ENCODE measurements at places on chromosomes 16 and 17.

GRCh38 chr17:80892900-80893603 is 98.6 kb upstream of the CHMP6 start:
- no peak for DNase-seq

DNA sequence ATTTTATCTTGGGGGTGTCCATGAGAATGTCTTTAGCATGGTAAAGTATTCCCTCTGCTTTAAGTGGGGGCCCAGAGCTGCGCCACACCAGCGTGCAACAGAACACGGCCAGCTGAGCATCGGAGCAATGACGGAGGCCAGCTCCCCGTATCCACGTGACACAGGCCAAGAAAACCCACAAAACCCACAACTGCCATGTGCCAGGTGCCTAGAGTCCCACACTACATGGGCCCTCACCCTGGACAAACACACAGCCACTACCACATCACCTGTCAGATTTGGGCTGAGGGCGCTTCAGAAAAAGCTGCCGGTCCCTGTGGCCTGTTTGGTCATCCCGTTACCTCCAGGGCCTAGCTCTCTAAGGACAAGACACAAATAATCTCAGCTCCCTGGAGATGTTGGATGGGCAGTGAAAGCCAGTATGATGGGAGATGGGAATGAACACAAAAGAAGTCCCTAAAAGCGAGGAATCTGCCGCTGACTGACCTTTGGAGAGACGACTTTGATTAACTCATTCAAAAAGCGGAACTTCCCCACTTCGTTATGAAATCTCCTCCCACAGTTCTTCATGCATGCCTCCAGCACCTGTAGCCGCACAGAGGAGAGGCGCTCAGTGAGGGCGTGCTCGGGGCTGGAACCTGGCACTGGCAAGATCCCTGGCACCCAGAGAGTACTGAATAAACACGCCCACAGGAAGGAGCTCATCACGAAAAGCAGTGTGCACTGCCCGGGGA is 17.1 kb downstream of the GGA3 start:
- DNase-seq: peak; percentile 37

GRCh38 chr16:81994485-81994884 is 16.8 kb downstream of the SDR42E1 start:
- no peak for DNase-seq

GRCh38 chr16:27817038-27817437 is 246.5 kb downstream of the GSG1L start:
- DNase-seq: no peak

DNA sequence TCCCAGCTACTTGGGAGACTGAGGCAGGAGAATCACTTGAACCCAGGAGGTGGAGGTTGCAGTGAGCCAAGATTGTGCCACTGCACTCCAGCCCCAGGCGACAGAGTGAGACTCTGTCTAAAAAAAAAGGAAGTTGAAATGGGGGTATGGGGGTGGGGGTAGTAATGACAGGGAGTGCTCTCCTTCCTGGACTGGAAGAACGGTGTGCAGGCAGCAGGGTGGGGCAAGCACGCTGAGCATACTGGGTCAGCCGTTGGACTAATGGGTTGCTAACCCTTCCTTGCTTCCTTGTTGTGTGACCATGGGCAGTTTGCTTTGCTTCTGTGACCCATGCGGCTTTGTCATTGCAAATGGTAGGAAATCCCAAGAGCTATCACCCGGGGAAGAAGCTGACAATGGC is 16.5 kb downstream of the KATNIP start:
- DNase-seq: no peak

DNA sequence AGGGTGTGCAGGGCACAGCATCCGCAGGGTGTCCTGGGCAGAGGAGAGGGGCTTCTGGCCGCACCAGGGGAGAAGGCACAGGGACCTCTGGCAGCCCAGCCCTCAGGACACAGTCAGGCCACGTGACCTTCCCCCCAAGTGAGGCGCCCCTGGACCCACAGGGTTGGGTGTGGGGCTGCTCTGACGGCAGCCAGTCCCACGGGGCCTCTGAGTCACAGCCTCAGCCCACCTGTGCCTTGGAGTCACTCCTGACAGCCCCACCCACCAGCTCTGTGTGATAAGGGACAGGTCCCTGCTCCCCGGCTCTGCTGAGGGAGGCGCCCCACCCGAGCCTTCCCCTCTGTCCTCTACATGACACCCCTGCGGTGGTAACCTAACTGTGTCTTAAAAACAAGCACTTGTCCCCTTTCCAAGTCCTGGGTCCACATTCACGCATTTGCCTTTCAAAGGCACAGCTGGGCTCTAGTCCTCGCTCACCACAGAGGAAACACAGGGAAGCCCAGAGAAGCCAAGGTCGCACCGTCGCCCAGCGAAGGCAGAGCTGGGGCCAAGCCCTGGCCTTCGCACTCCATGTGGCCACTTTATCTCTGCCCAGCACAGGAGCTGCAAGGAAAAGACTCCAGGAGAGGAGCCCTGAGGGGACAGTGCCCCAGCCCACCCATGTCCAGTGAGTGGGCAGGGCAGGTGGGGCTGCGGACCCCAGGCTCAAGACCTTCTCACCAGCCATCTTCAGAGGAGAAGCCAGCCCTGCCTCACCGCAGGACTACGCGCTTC is 5.1 kb upstream of the NPTX1 start:
- DNase-seq: no peak

DNA sequence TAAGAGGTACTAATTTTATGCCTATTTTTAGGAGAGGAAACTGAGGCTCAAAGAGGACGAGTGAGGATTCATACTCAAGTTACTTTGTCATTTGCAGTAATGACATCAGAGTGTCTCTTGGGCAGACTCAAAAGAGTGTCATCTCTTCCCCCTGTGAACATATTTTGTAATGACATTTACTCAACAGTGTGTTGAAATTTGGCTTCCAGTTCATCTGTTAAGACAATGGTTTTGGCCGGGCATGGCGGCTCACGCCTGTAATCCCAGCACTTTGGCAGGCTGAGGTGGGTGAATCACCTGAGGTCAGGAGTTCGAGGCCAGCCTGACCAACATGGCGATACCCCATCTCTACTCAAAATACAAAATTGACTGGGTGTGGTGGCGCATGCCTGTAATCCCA is 28.9 kb downstream of the WFDC1 start:
- DNase-seq: no peak

DNA sequence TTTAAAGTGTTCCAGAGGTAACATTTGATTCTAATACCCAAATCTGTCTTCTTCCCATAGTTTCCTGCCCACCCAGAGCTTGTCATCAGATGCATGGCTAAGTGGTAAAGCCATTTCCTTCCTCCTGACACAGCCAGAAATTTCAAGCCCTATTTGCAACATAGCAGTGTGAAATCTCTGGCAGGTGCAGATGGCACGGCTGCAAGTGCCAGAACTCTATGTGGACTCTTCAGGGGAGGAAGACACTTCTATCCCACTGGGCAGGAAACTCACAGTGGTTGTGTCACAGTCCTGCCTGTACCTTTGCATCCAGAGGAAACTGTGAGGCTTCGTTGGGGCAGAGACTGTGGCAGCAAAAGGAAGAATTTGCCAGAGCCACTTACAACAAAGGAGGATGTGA is 13.2 kb downstream of the DYNLRB2 start:
- DNase-seq: no peak

- no peak for DNase-seq
Measured at GRCh38 chr16:53043428-53043831, 9.3 kb downstream of the CHD9NB start.

DNA sequence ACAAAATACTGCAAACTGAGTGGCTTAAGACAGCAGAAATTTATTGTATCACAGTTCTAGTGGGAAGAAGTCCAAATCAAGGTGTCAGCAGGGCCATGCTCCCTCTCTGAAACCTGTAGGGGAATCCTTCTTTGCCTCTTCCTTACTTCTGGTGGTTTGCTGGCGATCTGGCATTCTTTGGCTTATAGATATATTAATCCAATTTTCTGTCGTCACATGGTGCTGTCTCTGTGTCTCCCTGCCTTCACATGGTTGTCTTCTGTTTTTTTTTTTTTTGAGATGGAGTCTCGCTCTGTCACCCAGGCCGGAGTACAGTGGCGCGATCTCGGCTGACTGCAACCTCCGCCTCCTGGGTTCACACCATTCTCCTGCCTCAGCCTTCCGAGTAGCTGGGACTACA is 6.8 kb upstream of the AKAP1 start:
- no peak for DNase-seq

- peak; percentile 71 for DNase-seq
Measured at GRCh38 chr17:7351665-7352502, at the start of gene KCTD11. Gene KCTD11 (plus strand): TSS chr17:7352162.

- no peak for DNase-seq
Measured at GRCh38 chr17:2994441-2994840, 69.0 kb downstream of the OR1D5 start.

DNA sequence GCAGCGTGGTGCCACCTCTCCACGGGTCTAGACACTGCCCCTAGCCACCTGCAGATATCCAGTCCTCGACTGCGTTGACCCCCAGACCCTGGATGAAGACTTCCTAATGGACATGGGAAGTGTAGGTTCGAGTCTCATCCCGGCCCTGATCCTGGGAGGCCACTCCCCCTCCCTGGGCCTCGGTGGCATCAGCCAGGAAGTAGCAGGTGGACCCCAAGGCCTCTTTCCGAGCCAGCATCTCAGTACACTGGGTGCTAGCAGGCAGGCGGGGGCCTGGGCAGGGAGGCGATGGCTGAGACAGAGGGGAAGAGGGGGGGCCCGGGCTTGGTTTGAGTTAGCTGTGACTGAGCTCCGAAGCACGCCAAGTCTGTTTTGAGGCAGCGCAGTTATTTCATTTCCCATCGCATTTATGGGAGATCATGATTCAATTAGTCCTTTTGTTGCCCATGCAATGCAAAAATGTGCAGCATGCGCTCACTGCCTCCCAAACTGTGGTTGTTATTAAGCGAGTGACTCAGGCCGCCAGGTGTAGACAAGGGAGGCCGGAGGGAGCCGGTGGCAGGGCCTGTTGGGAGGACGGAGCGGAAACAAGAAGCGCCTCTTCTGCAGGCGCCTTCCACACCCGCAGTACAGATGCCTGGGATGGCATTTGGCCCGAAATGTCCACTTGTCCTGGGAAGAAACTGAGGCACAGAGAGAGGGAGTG is 25.3 kb upstream of the ZNF469 start:
- no peak for DNase-seq

DNA sequence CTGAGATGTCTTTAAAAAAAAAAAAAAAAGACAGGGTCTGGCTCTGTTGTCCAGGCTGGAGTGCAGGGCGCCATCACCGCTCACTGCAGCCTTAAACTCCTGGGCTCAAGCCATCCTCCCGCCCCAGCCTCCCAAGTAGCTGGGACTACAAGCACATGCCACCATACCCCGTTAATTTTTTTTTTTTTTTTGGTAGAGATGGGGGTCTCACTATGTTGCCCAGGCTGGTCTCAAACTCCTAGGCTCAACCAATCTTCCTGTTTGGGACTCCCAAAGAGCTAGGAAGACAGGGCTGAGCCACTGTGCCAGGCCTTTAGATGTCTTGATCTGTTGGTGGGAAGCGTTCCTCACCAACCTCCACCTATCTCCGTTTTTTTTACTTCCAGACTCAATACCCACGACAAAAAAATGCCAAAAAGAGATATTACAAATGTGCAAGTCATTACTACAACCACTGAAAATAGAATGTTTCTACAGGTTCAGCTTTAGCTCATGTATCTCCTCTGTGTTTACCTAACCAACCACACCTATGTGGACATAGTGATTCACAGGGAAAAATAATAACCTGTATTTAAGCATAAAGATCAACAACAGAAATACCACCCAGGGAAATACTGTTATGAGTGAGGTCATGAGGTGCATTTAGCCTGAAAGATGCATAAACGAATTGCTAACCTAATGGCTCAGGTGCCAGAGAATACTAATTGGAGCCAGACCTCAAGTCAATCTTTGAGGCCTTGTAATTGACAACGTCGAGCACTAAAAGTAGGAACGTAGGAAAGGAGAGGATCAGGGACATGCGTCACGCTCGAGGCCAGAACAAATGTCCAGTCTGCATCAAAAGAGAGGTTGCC is 22.6 kb downstream of the NACA2 start:
- no peak for DNase-seq

GRCh38 chr16:80200079-80200478 is 340.7 kb upstream of the DYNLRB2 start:
- no peak for DNase-seq

DNA sequence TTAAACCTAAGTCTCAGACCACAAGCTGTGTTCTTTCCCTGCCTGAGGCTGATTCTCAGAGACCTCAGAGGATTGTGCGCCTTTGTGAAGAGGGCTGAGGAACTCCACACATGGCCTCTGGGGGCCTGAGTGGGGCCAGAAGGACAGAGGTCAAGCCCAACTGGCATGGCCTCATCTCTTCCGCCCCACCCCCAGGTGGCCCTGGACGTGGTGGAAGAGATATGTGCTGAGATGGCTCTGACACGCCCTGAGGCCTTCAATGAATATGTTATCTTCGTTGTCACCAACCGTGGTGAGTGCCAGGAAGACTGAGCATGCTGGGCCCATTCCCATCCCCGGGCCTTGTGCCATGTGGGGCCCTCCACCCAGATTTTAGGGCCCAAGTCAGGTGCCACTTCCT is 20.1 kb upstream of the ALKBH5 start:
- DNase-seq: no peak

- no peak for DNase-seq
Measured at GRCh38 chr17:10166176-10166935, 32.0 kb downstream of the GAS7 start.

- DNase-seq: no peak
Measured at GRCh38 chr16:1338119-1338730, 4.8 kb downstream of the BAIAP3 start.

GRCh38 chr17:75073618-75074047 is 14.1 kb upstream of the SLC16A5 start:
- DNase-seq: no peak
